ENCODE measurements at places on chromosomes 5 and 9.

DNA sequence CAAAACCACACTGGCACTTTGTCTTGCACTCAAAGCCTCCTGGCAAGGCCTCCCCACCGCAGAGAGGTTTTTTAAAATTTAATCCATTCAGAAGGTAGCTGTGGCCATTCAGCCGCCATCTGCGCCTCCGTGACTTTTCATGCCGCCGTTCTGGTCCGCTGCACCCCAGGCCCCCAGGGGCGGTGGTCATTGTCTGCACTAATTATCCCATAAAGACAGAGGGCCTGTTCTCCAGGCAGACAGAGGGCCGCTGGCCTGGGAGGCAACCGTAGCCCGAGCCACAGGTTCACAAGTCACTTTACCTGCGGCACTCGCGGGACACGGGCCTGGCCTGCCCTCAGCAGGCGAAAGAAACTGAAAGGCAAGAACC is 49.4 kb downstream of the EXD3 start:
- DNase-seq: no peak

GRCh38 chr5:1764606-1764960 is 35.1 kb downstream of the MRPL36 start:
- DNase-seq: no peak

- no peak for DNase-seq
These were observed 1.4 kb upstream of the ERGIC1 start for GRCh38 chr5:172832383-172833315.

GRCh38 chr9:35749515-35750255 is 598 bp downstream of the RGP1 start:
- DNase-seq: peak; percentile 82

- DNase-seq: no peak
These were observed 291.4 kb downstream of the ARHGEF28 start for GRCh38 chr5:73917433-73917832.

DNA sequence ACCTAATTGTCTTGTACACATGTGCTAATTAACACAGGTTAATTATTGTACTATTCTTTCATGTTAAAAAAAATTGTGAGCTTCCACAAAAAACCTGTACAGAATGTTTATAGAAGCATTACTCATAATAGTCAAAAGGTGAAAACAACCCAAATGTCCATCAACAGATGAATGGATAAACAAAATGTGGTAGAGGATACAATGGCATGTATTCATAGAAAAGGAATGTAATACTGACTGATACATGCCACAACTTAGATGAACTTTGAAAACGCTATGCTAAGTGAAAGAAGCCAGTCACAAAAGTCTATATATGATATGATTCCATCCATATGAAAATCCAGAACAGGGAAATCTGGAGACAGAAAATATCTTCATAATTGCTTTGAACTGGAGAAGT is 25.6 kb downstream of the RRAGA start:
- DNase-seq: no peak

DNA sequence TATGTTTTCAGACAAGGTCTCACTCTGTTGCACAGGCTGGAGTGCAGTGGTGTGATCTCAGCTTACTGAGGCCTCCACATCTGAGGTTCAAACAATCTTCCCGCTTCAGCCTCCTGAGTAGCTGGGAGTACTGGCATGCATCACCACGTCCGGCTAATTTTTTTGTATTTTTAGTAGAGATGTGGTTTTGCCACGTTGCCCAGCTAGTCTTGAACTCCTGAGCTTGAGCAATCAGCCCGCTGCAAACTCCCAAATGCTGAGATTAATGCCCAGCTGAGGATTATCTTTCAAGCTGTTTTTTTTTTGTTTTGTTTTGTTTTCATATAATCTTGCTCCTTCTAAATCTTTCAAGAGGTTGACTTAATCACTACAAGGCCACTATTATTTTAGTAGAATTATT is 47.3 kb upstream of the SLC28A3 start:
- DNase-seq: no peak

DNA sequence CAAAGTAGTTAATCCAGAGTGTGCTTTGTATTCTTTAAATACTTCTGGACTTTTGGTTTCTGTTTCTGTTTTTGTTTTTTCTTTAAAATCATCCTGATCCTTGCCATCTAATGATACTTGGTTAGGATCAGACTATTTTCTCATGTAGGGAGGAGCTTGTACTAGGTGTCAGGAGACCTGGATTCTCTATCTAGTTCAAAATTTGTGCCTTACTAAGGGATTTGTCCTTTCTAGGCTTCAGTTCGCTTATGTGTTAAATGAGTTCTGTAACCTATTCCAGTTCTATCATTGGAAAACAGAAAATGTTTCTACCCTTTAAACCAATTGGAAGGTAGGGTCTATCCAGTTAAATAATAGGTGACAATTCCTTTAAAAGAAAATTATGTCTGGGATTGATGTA is 3.3 kb upstream of the MEF2C start:
- no peak for DNase-seq

DNA sequence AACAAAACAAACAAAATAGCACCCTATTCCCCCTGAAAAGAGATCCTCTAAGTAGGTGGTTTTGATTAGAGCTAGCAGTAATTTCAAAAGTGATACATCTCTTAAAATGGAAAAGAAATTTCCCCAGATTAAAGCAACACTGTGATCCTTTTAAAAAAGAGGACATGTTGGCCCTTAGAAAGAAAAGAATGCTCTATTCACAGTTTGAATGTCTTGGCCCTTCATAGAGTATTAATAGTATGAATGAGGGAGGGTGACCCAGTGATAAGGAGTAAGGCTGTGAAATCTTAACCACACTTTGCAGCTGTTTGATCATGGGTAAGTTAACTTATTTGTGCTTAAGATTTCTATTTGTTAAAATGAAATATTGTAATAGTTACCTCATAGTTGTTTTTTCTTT is 467.7 kb upstream of the MEF2C start:
- DNase-seq: no peak

- DNase-seq: peak; percentile 92
These were observed 43.2 kb upstream of the PRSS3 start for GRCh38 chr9:33752130-33752637.

DNA sequence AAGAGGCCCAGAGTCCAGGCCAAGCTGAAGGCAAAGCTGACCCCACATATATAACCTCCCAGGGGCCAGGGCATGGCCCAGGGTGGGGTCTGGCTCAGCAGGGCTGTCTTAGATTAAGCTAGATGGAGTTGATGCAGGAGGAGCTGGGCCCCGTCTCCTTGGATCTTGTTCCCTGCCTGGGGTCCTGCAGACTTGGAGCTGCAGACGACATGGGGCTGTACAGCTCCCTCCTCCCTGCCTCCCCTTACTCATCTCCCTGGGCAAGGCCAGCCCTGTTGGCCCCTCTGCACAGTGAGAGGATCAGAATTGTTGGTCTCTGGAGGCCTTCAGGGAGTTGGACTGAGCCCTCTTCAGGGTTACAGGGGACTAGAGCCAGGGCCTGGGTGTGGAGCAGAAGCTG is 134.9 kb downstream of the RGS3 start:
- DNase-seq: no peak

DNA sequence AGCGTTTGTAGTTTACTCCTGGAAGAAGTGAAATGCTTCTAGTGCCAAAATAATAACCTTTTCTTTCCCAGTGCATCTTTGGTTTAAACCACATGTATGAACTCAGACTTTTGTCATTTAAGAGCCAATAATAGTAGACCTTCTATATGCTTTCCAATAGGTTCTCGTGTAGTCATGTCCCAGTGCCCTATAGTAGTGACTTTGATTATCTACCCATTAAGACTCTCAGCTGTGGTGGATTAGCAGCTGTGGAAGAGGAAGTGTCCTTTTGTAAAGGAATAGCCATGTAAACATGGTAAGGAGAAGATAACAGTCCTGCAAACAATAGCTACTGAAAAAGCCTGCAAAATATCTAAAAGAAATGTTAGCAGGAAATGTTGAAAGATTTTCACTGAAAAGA is 765.3 kb downstream of the MTRR start:
- DNase-seq: no peak

GRCh38 chr9:77697238-77697984 is 49.3 kb upstream of the GNA14 start:
- DNase-seq: no peak

DNA sequence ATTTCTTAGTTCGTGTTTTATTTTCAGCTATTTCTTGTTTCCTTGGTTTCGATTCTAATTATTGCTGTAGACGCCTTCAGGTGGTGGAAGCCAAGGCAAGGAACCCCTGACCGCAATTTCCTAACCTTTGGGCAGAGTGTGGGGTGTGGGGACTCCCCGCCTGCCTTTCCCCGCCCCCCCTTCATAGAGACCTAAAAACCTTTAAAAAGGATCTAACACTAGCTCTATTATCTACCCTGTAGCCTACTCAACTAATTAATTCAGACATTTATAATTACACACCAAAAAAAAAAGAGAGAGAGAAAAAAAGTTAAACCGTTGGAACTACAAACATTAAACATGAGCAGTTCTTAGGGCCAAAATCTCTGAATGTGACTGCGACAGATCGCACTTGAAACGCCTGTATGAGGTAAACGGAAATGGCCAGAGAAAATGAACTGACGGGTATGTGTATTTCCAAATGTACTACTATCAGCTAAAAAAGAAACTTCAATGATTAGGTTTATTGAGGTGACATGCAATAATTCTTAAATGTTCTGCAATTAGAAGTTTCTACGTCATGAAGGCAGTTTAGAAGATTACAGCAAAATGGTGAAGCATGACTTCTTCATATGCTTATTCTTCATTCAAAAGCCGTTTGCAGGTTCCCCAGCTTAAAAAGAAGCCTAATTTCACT is 19.0 kb upstream of the FER start:
- DNase-seq: no peak

DNA sequence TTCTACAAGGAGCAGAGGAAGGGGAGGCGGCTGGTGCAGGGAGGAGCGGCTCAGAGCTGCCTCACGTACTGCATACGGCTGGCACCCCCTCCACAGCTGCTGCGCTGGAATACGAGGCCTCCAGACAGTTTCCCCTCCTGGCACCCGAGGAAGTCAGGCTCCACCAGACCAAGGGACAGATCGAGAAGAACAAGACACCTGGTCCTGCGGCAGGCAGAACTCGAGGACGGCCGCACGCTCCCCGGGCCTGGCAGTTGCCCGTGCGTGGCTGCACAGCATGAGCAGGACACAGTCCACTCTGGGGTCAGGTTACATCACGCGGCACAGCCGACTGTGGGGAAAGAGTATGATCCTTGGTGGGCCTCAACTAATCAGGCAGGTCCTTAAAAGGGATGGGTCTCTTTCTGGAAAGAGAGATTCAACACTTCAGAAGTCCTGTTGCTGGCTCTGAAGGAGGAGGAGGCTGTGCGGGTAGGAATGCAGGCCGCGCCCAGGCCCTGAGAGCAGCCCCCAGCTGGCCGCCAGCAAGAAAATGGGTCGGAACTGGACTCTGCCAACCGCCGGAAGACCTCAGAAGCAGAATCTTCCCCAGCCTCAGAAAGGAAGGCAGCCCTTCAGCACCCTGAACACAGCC is 11.6 kb downstream of the UBAC1 start:
- no peak for DNase-seq

DNA sequence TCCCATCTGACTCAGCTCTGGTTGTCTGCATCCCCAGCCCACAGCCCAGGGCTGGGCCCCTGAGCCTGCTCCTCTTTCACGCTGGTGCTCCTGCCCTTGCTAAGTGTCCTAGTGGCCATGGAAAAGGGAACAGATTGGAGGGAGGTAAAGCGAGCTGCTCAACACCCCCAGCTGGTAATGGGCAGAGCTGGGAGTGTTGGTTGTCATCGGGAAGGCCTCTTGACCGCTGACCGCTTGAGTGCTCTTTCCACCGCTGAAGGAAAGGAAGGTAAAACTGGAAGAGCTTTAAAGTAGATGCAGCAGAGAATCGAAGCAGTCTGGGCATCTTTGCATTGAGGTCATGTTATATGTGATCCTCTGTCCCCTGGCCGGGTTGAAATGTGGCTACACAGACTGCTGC is 60.2 kb downstream of the CRB2 start:
- DNase-seq: no peak

GRCh38 chr5:32708949-32709348 is 2.2 kb upstream of the NPR3 start:
- DNase-seq: no peak

- DNase-seq: no peak
These were observed 53.5 kb downstream of the COL5A1 start for GRCh38 chr9:134695144-134695543.

DNA sequence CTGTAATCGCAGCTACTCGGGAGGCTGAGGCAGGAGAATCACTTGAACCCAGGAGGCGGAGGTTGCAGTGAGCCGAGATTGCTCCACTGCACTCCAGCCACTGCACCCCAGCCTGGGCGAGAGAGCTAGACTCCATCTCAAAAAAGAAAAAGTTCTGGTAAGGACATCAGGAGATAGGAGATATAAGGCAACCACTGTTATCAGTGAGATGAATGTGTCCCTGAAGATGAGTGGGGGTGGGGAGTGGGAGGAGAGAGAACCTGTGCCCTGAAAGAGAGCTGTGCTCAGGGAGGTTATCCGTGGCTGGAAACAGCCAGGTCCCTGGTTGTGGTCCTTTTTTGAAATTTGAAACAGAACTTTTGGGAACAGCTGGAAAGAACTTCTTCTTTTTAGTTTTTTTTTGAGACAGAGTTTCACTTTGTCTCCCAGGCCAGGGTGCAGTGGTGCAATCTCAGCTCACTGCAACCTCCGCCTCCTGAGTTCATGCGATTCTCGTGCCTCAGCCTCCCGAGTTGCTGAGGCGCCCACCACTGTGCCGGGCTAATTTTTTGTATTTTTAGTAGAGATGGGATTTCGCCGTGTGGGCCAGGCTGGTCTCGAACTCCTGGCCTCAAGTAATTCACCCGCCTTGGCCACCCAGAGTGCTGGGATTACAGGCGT is 2.6 kb downstream of the PTPA start:
- no peak for DNase-seq

GRCh38 chr5:180072556-180072955 is 997 bp upstream of the RNF130 start:
- DNase-seq: no peak

GRCh38 chr9:92507496-92507895 is 25.2 kb upstream of the ASPN start:
- DNase-seq: peak; percentile 30

DNA sequence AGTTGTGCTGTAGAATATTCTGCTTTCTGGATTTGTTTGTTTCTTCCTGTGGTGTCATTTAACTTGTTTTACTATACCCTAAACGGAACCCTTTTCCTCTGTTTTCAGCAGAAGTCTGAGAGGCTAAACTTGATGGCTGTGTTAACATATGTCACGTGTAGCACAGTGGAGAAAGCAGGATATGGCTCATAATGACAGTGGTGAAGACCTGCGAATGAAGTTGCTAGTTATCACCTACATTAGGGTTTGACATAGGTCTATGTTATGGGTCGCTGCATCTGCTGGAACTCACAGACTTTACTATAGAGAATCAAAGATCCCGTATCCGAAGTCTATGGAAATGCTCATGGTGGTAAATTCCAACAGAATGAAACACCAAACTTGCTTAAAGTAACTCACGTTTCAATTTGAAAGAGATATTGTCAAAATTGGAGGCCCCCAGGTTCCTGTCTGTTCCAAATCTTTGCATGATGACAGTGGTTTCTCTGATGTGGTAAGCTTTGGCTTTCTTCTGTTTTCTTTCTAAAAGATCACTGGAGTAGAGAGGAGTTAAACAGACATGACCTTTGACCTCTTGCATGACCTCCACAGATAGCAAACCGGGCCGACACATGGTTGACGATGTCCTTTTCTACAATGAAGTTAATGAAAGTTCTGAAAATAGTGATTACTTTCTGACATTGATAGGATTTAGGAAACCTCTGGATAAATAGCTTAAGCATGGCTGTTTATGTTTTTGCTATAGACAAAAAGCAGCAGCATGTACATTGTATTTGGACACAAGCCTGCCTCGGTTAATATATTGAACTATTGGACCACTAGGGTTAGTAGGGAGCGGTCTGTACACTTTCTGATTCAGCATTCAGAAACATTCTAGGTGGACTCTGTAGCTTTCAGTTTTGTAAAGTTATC is 3.1 kb upstream of the CATSPER3 start:
- no peak for DNase-seq

Data from small intestine (tissue), 16 donors.